Right hindlimb (tissue), 1 donor: ENCODE measurements at places on chromosomes 2 and 18.

- DNase-seq, result no peak
Measured at GRCh38 chr2:188623995-188624643, 332.4 kb downstream of the GULP1 start.

- DNase-seq, result peak; percentile 20
Measured at GRCh38 chr18:9333441-9334328, 888 bp upstream of the TWSG1 start.

GRCh38 chr2:99140860-99141109 is 722 bp upstream of the C2orf15 start:
- DNase-seq, result no peak

DNA sequence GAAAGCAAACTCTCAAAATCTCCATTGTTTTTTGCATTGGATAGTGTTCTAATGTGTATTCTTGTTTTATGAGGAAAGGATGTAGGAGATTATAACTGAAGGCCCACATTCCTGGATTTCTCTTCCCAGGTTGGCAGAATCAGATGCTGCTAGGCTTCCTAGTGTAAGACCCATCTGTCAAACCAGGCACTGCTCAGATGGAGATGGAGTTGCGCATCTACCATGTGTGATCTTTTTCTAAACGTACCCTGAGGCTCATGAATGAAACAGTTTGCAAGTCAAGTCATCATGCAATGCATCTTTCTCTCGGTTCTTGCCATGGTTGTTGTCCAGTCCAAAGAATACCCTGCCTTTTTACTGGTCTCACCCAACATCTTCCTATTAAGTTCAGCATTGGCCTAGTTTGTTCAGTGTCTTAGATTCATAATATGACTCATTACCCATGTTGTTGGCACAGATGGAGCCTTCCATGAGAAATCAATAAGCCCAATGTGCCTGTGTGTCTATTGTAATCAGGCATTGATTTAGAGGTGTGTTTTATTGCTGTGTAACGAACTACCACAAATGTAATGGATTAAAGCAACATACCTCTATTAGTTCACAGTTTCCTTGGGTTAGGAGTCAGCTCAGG is 127.4 kb downstream of the NYAP2 start:
- DNase-seq, result no peak

DNA sequence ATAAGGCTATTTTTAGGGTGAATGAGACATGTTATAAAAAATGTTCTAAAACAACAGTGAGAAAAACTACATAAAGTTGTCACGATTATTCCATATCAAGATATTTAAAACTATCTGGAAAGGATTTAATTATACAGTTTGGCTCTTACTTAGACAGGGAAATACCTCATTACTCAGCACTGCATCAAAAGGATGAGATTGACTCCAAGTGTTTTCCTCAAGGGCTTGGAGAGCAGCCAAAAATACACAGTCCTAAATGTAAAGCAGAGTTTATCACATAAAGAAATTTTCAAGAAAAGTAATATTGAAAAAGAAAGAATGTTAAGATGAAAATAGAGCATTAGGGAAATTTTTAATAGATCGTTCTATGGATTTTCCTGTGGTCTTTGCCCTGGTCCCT is 285.5 kb upstream of the NETO1 start:
- DNase-seq, result no peak

GRCh38 chr2:101823347-101823791 is 125.9 kb downstream of the MAP4K4 start:
- no peak for DNase-seq

- no peak for DNase-seq
Measured at GRCh38 chr2:19656011-19656410, 245.8 kb downstream of the TTC32 start.

GRCh38 chr2:130756053-130756873 is 923 bp downstream of the AMER3 start:
- DNase-seq, result peak; percentile 60

GRCh38 chr2:71646028-71646427 is 192.7 kb downstream of the DYSF start:
- no peak for DNase-seq

GRCh38 chr2:19442731-19443130 is 84.3 kb upstream of the OSR1 start:
- no peak for DNase-seq

GRCh38 chr18:55878224-55878623 is 290.2 kb upstream of the TCF4 start:
- DNase-seq, result no peak

- DNase-seq, result no peak
Measured at GRCh38 chr18:79379251-79379905, 16.4 kb upstream of the NFATC1 start.

- no peak for DNase-seq
Measured at GRCh38 chr18:37662099-37662498, 96.5 kb upstream of the CELF4 start.

GRCh38 chr2:105800036-105800713 is 55.5 kb downstream of the NCK2 start:
- no peak for DNase-seq

GRCh38 chr2:232038251-232038880 is 76.9 kb downstream of the DIS3L2 start:
- DNase-seq, result no peak

GRCh38 chr18:70263336-70263735 is 25.5 kb upstream of the SOCS6 start:
- DNase-seq, result no peak
